Sigmoid colon (tissue), 7 donors: ENCODE measurements at places on chromosomes 11 and 22.

DNA sequence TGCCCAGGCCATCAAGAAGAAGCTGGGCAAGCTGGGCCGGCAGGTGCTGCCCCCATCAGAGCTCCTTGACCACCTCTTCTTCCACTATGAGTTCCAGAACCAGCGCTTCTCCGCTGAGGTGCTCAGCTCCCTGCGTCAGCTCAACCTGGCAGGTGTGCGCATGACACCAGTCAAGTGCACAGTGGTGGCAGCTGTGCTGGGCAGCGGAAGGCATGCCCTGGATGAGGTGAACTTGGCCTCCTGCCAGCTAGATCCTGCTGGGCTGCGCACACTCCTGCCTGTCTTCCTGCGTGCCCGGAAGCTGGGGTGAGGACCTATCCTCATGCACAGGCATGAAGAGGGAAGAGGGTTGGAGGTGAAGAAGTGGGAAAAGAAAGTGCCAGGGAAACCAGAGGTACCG, 5.3 kb upstream of the NHERF4 start:
- no peak for DNase-seq

DNA sequence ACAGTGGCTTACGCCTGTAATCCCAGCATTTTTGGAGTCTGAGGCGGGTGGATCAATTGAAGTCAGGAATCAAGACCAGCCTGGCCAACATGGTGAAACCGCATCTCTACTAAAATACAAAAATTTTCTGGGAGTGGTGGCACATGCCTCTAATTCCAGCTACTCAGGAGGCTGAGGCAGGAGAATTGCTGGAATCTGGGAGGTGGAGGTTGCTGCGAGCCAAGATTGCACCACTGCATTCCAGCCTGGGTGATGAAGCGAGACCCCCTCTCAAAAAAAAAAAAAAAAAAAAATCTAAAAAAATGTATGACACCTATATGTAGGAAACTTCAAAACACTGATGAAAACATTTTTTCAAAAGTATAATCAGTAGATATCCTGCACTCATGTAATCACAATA, 242.7 kb upstream of the CHORDC1 start:
- no peak for DNase-seq

DNA sequence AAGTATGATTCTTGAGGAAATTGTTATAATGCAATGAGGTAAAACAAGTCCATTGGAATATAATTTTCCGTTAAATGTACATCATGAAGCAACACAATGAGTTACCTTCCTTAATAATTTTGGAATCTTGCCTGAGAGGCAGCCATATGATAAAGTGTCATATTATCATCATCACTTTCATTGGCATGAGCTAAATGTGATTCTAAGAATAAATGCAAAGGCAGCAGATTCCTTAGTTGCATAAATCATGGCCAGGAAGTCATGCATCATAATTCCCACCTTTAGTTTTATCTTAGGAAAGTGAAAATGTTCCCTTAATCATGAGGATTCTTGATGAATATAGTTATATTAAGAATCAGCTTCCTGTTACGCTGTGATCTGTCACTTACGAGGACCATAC, 14.2 kb upstream of the MMP1 start:
- no peak for DNase-seq

DNA sequence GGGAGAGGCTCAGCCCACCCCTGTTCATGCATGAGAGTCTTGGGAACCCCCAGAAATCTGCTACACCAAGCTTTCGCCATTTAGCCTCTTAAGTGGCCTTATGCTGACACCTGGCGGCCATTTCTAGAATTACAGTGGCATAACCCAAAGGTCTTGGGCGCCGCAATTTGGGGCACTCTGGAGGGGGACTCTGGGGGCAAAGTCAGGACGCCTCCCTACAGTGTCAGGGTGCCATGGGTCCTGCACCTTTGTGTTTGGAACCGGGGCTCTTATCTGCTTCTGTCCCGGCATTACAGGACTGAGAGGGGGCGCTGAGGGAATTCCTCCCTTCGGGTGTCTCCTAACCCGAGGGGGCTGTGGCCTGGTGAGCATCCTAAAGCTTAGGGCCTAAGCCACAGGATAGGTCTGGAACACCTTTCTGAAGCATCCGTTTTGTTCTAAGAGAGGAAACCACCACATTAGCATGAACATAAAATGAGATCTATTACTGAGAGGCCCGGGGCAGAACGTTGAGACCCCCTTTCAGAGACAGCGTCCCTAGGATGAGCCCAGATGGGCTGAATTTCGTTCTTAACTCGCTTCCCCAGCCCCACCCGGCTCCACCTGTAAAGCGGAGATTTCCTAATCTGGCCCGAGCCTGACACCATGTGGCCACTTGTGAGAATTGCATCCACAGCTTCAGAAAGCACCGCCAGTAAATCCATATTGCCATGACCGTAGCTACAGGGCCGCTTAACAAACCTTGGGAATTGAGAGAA, 9.3 kb downstream of the INS start:
- DNase-seq = peak; percentile 88

GRCh38 chr11:45500451-45500850, 165.0 kb downstream of the CHST1 start:
- DNase-seq = no peak

DNA sequence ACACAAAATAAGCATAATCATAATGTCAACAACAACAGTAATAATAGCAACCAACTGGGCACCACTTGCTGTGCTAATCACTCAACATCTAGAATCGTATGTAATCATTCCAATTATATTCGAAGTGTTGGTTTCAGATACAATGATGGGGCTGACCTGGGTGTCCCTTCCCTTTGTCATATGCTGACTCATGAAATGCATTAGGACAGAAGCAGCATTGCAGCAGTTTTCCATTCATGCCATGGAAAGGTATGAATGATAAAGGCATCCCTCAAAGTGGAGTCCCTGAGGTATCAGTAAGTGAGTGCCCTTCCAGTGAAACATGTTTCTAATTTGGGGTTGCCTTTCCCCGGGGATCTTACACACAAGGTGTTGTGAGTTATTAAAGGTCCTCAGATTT, 46.3 kb upstream of the ANO3 start:
- DNase-seq = no peak

GRCh38 chr11:89021339-89021738, 44.4 kb downstream of the GRM5 start:
- no peak for DNase-seq

GRCh38 chr11:114026355-114026754, 33.2 kb upstream of the ZBTB16 start:
- DNase-seq = no peak

DNA sequence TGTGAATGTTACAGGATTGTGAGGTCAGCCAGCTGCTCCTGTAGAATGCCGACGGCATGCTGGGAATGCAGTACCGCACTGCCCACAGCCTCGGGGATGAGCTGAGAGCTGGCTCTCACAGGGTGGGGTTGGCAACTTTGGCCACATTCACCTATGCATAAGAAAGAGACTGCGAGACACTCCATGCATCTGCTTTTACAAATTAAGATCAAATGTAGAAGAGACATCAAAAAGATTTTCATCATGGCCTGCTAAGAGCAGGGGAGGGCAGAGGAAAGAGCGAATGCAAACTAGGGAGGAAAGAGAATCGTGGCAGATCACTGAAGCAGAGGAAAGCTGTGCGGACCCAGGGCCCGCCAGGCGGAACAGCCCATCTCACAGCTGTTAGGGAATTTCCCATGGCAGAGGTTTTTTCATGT, 49.8 kb upstream of the SPATA19 start:
- DNase-seq = peak; percentile 54

- DNase-seq = no peak
These were observed 18.0 kb upstream of the TMEM135 start for GRCh38 chr11:87019613-87020271.

DNA sequence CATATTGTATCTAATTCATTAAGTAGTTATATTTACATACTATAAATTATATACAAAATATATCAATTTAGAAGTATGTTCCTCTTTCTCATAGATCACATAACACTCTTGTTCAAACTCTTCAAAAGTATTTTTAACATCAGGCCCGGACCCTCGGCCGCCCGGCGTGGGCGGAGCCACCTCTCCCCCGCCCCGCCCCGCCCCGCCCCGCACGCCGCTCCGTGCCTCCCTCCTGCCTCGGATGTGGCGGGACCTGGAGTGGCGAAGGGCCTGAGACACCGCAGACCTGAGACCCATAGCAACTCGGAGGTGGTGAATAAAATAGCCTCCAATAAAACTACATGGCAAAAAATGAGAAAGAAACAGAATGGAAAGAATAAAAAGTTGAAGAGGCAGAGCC, 105.9 kb upstream of the BDNF start:
- DNase-seq = no peak

GRCh38 chr11:119041821-119042514, 11.3 kb upstream of the SLC37A4 start:
- no peak for DNase-seq

- DNase-seq = no peak
These were observed 250.2 kb downstream of the SWAP70 start for GRCh38 chr11:9914064-9914463.

- peak; percentile 41 for DNase-seq
These were observed 271.8 kb downstream of the TBC1D22A start for GRCh38 chr22:47034076-47034808.

DNA sequence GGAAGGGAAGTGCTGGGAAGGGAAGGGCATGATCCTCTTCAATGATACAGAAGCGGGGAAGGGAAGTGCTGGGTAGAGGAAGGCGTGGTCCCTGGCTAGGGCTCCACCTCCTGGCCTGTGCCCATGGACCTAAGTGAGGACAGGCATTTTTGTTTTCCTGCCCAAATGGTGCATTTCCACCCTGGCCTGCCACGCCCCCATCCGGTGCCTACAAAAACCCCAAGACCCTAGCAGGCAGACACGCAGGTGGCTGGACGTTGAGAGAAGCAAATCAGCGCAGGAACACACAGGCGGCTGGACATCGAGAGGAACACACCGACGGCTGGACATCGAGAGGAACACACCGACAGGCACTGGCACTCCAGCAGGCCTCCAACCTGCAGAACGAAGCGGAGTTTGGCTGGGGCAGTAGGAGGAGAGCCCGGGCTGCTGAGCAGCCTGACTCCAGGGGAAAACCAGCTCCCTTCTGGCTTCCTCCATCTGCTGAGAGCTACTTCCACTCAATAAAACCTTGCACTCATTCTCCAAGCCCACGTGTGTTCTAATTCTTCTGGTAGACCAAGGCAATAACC, 628.3 kb downstream of the BUD13 start:
- no peak for DNase-seq

DNA sequence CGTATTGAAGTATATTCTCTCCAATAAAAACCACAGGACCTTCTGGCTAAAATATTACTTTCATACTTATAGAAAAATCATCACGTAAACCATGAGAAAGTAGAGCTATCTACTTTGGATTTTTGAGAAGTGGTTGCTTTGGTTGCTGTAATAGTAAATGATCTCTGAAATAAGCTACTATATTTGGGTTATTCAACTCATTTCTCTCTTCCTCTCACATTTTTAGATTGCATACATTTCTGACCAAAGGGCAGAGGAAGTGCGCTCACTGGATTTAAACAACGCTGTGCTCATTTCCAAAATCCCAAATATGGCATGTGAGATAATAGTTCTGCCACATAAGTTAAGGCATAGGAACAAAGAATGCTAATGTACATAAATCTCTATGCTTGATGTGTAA, 357.0 kb downstream of the LRRC4C start:
- DNase-seq = no peak

GRCh38 chr22:37235897-37236607, 8.0 kb downstream of the RAC2 start:
- peak; percentile 33 for DNase-seq

DNA sequence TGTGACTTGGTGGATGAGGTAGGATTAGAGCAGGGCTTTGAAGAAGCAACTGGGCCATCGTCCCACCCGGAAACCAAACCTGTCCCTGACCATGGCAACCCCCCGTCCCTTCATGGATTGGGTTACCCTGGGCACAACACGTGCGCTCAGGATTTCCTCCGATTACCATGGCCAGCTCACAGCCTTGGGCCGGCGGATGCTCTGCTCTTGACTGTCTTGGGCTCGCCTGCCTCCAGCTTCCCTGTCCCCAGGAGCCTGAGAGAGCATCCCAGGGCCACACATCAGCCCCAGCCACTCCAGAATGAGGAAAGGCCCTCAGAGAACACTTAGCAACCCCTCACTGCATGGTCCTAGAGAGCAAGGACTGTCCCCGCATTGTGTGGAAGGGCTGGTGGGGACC, 22.8 kb downstream of the MYO7A start:
- no peak for DNase-seq

GRCh38 chr11:86069408-86070101, 671 bp upstream of the PICALM start:
- peak; percentile 67 for DNase-seq

- no peak for DNase-seq
These were observed 102.0 kb downstream of the TBC1D22A start for GRCh38 chr22:46864314-46865051.
